ENCODE measurements at places on chromosomes 16 and 17.

DNA sequence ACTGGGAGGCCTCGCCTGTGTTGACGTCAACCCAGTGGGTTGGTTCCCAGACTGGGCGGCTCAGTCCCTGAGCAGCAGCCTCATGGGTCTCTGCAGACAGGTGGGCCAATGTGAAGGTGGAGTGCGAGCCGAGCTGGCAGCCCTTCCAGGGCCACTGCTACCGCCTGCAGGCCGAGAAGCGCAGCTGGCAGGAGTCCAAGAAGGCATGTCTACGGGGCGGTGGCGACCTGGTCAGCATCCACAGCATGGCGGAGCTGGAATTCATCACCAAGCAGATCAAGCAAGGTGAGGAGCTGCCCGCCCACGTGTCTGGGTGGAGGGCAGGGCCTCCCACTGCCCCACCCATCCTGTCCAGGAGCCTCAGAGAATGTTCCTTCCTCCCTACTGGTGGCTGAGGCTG, 44.1 kb downstream of the MRC2 start:
- peak; percentile 68 for DNase-seq

- no peak for DNase-seq
These were observed 723 bp downstream of the TMEM186 start for GRCh38 chr16:8796469-8797363.

DNA sequence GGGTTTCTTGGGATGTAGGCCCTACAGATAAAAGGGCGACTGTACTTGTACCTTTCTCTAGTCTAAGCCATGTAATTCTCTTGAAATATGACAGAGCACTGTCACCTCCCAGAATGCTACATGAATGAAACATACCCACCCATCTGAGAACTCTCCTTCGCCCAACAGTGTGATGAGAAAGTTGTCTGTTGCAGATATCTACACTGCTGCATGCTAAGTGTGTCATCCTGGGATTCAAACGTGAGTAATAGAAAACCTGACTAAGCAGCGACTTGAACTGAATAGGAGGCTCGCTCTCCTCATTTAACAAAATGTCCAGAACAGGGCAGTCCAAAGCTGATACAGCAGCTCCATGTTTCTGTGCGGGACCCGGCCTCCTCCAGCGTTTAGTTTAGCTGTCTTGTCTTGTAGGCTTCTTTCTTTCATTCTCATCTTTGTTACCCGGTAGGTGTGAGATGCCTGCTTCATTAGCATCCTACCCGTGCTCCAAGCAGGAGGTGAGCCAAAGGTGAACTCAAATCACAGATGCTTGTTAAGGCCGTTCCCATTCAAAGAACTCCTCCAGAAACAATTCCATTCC, 211.9 kb downstream of the PRKCA start:
- no peak for DNase-seq

DNA sequence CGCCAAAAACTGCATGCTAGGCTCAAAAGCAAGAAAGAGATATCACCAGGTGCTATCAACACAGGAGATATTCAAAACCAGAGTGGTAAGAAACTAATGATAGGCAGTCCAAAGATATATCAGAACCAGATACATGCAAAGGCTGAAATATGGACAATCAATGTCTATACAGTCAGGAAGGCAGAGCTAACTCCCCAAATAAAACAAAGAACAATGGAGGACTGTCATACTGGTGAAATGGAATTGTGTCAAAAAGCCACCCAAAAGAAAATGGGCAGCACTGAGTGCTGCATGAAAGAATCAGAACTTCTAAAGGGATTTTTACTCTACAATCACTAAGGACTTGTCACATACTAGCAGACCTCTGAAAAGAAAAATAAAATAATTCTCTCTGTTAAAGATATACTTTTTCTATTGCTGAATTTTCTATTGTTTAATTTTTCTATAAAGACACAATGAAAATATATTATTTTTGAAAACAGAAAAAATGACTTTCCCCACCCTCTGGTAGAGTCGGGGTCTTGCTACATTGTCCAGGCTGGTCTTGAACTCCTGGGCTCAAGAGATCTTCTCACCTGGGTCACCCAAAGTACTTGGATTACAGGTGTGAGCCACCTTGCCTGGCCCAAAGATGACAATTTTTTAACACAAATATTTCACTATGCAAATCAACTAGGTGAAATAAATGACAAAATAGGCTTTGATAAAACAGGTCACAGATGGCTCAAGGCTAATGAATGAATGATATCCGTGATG, 98.2 kb downstream of the USP32 start:
- no peak for DNase-seq

DNA sequence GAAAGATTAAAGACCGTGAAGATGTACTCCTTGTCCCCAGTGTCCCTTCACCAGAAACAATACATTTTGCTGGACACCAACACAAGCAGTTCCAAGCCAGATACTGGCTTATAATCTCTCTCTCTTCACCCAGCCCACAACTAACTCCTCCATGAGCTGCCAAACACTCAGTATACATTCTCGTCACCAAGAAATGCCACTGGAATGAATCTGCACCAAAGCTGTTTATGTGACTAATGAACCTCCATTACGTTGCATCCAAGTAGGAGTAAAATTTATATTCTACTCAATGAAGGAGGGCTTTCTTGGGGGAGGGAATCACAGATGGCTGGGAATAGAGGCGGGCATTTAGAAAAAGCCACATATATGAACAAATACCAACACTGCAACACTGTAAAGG, 20.9 kb upstream of the SOX9 start:
- no peak for DNase-seq

DNA sequence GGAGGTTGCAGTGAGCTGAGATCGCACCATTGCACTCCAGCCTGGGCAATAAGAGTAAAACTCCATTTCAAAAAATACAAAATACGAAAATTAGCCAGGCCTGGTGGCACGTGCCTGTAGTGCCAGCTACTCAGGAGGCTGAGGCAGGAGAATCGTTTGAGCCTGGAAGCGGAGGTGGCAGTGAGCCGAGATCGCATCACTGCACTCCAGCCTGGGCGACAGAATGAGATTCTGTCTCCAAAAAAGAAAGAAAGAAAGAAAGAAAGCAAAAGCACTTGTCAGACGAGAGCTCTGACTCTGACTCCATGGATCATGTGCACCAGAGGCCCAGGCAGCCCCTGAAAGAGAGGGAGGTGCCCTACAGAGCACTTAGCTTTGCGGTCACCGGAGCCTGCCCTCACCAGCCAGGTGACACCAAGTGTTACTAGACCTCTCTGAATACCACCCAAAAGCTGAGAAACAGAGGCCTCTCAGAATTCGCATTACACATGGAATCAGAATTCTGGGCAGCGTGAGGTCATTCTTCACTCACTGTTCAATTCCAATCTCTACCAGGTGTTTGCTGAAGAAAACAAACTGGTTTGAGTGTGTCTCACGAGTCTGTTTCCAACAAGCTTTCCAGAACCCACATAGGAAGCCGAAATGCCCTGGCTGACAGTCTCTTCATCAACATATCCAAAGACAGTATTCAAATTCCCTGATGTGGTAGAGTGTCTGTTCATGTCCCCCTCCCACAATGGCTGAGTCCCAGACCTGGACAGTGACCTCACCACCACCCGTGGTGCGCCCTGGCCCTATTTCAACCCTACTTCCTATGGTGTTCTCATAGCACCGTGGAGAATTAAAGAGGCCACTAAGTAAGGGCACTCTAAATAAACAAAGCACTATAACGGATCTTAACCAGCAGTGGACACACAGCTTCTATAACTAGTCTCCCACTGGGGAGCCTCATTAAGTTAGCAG, 1.5 kb downstream of the FLCN start:
- no peak for DNase-seq

GRCh38 chr16:76277460-76278030, 344 bp downstream of the CNTNAP4 start:
- no peak for DNase-seq

Measured in NCI-H1105 (cell line).